ENCODE measurements at places on chromosomes 6 and 20.
A peak's percentile ranks its signal among the peaks of the same experiment; 100 is the strongest.

DNA sequence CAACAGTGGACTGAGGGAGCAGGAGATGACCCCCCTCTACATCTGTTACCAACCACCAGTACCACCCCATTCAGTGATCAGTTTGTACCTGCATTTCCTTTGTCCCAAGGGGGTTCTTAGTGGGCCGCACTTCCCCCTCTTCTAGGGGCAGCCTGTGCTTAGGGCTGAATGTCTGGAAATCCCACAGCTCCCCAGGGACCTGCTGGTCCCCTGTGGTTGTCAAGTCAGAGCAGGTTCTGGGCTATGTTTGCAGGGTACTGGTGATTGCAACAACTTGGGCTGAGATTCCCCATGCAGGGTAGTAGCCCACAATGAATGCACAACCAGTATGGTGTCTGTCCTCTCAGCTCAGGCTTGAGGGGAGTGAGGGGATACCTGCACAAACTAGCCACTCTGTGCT lies 39.7 kb upstream of the COL10A1 start:
- no peak for DNase-seq

DNA sequence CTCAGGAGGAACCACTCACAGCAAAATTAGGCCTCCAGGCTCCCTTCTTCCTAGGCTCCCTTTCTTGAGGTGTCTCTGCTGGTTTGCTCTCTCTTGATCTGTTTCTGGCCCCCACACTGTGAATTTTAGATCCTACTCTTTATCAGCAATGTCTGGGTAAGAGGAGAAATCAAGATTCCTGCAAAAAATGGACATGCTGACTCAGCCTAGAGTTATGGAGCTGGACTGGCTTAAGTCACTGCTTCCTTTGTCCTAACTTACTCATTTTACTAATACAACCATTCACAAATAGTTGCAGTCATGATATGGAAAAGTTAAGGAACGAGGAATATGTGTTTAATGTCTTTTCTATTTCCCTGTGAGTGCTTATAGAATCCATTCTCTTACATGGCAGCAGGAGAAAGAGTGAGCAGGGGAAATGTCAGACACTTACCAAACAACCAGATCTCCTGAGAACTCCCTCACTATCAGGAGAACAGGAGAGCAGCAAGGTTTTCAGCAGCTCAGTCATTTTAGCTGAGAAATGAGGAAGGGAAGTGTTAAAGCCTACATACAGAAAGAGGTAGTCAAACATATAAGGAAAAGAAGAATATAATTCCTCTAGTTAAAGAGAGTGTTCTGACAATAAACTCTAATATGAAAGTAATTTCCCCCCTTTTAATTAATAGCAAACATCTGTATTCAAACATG lies 160.8 kb downstream of the PDE7B start:
- DNase-seq, result peak; percentile 43

DNA sequence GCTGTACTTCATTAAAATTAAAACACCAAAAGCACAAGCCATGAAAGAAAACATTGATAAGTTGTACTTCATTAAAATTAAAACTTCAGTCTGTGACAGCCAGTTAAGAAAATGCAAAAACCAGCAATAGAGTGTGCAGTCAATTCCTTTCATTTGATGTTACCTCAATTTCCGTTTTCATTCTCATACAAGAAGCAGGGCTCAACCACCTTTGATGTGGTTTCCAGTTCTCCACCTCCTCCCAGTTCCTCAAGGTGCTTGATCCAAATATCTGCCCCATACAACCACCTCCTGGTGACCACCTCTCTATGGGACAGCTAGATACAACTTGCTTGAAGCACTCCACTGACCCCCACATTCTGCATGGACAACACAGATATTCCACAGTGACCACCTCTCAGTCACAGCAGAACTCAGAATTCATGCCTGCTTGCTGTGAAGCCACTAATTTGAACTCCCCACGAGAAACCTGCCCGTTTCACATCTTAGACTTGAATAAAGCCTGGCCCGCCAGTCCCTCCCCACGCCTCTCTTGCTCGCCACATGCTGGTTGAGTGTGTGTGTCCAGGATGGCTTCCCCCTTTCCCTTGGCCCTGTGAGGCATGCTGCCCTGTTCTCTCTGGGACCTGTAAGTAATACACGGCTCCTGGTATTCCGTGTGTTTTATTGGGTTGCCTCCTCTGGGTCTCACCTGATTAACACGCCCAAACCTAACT lies 66.1 kb downstream of the FAM50B start:
- DNase-seq, result no peak

DNA sequence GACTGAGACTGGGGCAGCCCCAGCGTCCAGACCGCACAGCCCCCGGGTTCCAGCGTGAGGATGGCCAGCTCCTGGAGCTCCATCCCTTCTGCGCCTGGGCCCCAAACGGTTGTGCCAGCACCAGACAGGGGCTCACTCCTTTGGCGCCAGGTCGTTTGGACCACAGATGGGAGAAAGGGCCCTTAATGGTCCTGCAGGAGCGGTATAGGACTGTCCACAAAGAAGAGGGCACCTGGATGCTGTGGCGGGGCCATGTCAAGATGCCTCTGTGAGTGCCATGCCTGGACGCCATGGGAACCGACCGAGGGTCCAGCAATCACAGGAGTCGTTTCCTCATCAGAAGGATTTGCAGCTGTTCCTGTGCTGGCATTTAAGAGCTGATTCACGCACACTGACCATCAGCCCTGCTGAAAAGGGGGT lies 82.7 kb downstream of the DLL1 start:
- no peak for DNase-seq

DNA sequence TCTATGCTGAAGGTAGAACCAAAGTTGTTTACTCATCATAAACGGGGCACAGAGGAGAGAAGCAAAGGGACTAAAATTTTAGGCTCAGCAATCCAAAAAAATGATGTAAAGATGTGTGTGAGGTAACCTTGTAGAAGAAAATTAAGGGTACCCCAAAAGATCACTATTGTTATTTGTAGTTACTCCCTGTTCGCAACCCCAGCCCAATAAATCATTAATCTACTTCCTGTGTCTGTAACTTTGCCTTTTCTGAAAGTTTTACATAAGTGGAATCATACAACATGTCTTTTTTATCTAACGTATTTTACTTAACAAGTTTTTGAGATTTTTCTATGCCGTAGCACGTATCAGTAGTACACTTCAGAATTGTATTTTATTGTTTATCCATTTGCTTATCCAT lies 1114.8 kb upstream of the GJE1 start:
- no peak for DNase-seq

DNA sequence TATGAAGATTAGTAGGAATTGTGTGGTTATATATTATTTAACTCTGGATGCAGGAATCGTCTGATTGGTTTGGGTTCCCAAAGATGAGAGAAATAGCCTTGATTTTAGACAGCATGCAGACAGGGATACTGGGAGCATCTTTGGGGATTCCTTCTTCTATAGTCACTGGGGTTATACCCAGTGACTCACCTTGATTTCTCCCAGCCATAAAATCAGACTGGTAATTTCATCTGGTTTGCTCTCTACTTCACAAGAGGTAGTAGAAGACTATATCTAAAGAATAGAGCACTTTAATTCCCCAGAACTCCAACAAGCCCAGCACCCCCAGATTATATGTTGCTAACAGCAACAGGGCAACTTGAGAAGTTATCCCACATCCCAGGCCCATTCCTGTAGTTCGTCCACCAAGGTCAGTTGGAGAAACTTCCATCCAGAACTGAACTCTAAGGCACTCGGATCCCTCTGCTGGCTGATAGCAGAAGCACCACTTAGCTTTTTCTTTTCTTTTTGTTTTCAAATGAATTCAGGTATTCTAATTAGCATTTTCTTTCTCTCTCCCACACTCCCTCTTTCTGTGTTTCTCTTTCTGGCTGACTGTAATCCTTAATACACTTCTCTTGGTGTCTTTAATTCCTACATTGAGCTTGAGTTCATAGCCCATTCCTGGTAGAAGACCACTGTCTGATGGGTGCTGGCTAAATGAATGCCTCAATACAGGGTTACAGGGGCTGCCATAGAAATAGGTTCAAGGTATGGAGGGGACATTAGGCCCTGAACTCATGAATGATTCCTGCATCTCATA lies 20.4 kb upstream of the EFHC1 start:
- DNase-seq, result peak; percentile 70

GRCh38 chr6:101088594-101088993 lies 207.5 kb upstream of the ASCC3 start:
- no peak for DNase-seq

GRCh38 chr20:58723628-58723984 lies 31.0 kb downstream of the NPEPL1 start:
- no peak for DNase-seq

DNA sequence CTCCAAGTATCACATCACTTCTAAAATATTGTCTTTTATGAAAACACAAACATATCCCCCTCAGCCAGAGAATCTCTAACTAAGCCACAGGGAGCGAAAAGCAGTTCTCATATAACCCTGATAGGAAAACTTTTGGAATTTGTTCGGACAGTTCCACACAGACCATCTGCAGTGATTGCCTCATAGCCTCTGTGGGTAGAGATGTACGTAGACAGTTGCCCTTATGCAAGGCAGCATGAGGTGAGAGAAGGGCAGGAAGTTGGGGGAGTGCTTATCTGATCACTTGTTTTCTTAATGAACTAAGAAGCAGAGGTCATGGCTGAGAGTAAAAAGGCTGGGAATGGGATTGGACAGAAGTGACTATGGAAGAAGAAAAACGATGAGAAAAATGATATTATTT lies 39.6 kb downstream of the SLC23A2 start:
- DNase-seq, result peak; percentile 67

DNA sequence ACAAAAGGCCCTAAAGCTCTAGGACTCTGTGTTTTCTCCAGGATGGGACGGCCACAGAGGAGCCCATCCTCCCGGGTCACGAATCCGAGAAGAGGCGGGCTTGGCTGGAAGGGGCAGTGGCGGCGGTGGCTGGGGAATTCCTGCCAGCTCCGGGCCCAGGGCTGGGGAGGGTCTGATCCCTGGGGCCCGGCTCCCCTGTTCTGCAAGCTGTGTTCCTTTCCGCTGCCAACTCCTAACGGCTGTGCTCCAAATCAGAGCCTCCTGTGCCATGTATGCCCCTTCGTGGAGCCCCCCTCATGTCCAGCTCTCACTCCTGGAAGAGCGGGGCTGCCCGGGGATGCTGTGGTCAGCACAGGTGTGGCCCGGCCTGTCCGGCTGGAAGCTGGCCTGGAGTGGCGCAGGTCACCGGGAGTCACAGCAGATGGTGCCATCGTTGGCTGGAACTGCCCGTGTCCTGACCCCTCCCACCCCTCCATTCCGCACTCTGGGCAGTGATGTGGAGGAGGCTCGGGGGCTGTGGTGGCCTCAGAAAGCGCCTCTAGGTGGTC lies 88.2 kb upstream of the MPC1 start:
- no peak for DNase-seq

DNA sequence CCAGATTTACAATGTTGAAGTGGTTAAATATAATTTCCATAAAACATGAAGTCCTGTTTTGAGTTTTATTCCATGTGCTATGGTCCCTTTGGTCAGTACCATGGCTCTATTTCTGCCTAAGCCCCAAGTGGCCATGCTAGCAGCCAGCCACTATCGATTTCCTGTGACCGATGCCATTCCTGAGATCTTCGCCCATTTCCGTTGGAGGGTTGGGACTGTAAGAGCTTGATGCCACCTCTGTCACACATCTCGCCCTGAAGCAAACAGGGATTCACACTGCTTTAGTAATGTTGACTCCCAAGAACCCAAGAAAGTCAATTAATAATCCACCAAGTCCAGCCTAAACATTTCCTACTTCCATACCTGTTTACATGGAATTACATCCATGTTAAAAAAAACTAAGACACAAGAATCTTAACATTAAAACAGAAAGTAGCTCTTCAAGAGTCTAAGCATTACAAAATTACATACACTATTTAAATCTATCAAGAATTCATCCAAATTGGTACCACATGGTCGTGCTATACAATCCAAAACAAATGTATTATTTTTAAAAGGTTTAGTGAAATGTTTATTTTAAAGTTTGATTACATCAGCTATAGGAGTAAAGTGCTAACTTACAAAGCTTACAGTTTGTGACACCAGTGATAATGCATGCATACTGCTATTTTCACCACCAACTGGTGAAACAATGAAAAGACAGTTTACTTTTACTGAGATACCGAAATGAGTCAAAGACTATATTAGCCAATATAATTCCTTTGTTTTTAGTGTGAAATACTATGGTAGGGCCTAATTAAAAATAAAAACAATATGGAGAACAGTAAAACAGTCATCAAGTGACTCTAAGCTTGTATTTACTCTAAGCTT lies 2.5 kb downstream of the RBM39 start:
- DNase-seq, result peak; percentile 58

DNA sequence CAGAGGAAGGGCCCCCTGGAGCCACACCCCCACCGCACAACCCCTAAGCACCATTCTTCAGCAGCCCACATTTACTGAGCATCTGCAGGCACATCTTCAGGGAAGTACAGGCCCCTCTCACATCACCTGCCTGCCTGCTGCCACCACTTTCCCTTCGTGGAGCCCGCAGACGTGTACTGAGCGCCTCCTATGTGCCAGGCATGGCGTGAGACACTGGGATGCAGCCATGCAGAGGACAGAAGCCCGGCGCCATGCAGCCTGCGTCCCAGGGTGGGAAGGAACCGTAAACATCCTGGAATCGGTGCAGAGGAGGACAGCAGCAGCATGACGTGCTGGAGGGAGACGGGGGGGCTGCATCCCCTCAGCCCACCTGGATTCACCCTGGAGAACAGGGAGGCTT lies 78.1 kb downstream of the GRM4 start:
- no peak for DNase-seq

GRCh38 chr6:161238500-161238899 lies 35.4 kb downstream of the AGPAT4 start:
- peak; percentile 29 for DNase-seq

DNA sequence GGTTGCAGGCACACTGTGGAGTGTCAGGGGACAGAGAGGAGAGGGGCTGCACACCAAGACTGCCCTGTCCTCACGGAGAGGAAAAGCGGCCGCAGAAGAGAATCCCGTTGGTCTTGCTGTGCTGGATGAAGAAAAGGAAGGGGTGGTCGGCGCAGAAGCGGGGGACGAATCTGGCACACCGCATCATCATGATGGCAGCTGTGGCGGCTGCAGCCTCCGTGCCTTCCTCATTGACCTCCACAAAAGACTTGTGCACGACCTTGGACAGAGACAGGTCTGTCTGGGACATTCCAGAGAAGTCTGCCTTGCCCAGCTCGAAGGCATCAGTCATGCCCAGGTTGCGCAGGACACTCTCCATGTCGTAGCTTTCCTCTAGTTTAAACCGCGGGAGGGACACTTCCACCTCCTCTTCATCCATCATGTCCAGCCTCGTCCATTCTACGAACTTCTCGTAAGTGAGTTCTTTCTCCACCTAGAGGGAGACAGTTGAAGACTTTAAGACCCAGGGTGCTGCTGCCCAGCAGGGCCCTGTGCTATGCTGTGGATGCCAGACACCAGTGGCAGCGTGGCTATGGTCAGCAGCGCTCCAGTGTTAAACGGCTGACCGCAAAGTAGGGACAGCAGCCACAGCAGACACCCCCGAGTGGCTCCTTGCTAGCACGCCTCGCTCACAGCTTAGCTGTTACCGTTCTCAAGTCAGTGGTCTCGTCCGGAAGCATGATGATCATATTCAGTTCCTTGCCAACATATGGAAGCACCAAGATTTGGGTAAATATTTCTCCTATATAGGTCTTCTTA lies 22.9 kb downstream of the SERPINB6 start:
- no peak for DNase-seq

GRCh38 chr20:33863440-33864323 lies 52.5 kb downstream of the CHMP4B start:
- DNase-seq, result no peak

GRCh38 chr20:1242099-1242498 lies 16.3 kb downstream of the RAD21L1 start:
- DNase-seq, result no peak

- no peak for DNase-seq
These were observed 104.4 kb downstream of the NFATC2 start for GRCh38 chr20:51438136-51438535.

Measured in MCF 10A (cell line).